ENCODE measurements at places on chromosomes 6 and 20. TPM values are rescaled to one million over a fixed set of nuclear protein-coding genes. Genes with fewer than 3 reads are reported as not detected.

- no peak for DNase-seq
Measured at GRCh38 chr6:17276766-17277165, 4.4 kb upstream of the RBM24 start.

DNA sequence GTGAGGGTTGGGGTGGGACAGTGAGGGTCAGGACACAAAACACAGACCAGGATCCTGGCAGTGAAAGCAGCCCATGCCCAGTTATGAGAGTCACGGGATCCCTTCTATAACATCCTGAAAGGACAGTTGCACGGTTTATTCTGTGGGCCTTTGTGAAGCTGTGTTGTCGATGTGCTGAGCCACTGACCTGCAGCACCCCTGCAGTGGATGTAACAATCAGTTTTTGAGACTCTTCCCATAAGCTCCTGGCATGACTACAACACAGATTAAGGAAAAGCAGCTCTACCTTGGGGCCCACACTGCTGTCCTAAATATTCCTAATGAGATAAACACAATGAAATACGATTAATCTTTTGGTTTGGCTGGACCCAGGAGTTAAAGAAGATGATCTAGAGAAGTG, 3.7 kb downstream of the PYGB start:
- DNase-seq: no peak

The IMPG1 gene
- not detected for total RNA-seq

GRCh38 chr6:13725570-13725969, 13.9 kb upstream of the RANBP9 start:
- DNase-seq: no peak

GRCh38 chr20:54351371-54352136, 123.8 kb upstream of the DOK5 start:
- DNase-seq: no peak

DNA sequence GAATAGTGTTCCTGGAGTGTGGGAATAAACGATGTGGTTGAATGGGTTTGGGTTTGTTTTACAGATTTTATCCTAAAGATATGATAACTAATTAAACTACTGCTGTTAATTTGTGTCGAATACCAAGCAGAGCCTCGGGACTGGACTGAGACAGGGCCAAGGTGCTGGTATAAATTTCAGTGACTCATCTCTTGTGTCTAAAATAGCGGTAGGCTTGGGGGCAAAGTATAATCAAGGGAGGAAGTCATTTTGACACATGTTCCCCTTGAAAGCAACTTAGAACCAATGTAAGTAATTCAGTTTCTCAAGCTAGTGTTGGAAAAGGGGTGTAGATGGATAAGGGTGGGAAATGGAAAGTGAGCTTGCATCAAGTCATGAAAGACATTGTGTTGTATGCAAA, 108.4 kb downstream of the PLCB4 start:
- DNase-seq: no peak

GRCh38 chr6:20692023-20692422, 157.8 kb downstream of the CDKAL1 start:
- DNase-seq: no peak

- no peak for DNase-seq
Measured at GRCh38 chr6:39197521-39197920, 31.8 kb downstream of the KCNK5 start.

GRCh38 chr20:33018169-33018931, 10.8 kb downstream of the BPIFB2 start:
- DNase-seq: no peak

GRCh38 chr6:91167846-91168245, 581.0 kb upstream of the MAP3K7 start:
- DNase-seq: no peak

The RTEL1 gene
- 38.6 TPM for total RNA-seq

DNA sequence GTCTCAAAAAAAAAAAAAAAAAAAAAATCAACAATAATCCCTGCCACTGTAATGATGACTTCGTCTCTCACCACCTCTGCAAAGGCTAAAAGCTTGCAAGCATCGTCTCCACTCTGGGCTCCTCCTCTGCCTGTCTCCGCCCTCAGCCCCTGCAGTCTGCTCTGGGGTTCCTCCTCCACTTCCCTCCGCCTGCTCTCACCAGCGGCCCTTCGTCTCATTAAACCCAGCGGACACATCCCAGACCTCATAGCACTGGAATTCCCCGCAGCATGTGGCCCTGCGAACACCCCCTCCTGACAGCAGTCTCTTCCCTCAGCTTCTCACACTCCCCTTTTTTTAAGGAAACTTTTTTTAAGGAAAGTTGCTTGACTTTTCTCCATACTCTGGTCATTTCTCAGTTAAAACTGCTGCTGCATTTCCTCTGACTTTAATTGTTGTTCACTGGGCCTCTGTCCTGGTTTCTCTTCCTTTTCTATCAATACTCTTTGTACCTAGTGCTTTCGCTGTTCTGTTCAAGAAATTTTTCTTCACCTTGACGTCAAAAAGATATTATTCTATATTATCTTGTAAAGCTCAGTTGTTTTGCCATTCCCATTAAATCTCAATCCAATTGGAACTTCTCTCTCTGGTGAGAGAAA, 70.9 kb upstream of the PLEKHG1 start:
- DNase-seq: peak; percentile 8
